ENCODE measurements at places on chromosomes 5 and 9.

DNA sequence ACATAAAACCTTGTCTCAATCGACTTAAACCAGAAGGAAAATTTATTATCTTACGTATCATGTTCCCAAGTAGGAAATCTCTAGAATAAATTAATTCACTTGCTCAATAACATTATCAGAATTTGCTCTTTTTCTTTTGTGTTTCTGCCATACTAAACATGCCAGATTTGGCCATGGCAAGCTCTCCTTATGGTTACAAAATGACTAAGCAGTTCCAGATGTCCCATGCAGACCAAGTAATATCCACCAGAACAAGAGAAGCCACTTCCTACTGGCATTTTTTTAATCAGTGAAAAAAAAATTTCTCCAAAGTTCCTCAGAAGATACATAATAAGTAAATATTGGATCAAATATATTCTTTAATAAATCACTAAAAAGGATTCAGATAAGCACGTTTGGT is 25.2 kb upstream of the ADAMTS6 start:
- ATAC-seq, result peak; percentile 79

DNA sequence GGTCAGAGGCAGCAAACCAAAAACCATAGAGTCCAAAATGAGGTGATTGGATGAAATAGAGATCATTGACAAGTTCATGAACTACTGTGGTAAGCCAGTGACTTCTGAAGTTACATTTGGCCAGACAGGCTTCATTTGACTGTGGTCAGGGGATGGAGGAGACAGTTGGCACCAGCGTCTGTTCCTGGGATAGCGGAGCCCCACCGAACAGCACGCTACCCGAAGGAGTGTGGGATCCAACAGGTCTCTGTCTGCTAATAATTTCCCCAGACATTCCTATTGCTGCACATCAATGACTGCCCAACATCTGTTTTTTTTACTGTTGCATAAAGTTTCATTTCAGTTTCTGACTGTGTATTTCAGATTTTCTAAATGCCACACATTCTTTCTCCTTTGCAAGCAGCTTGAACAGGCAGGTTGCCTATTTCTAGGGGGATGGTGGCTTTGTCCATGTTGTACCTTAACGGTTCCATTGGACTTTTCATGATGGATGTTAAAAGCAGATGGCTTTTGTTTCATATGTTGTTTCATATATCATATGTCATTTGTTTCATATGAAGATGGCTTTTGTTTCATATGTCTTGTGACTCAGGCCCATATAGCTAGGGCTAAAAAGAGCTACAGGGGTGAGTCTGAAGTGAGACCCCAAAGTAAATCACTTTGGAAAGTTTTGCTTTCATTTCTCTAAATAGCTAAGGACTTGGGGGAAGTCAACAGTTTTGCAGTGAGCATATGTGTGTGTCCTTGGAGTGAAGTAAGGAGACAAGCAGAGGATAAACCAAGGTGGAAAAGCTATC is 180.8 kb downstream of the GOLPH3 start:
- no peak for ATAC-seq

DNA sequence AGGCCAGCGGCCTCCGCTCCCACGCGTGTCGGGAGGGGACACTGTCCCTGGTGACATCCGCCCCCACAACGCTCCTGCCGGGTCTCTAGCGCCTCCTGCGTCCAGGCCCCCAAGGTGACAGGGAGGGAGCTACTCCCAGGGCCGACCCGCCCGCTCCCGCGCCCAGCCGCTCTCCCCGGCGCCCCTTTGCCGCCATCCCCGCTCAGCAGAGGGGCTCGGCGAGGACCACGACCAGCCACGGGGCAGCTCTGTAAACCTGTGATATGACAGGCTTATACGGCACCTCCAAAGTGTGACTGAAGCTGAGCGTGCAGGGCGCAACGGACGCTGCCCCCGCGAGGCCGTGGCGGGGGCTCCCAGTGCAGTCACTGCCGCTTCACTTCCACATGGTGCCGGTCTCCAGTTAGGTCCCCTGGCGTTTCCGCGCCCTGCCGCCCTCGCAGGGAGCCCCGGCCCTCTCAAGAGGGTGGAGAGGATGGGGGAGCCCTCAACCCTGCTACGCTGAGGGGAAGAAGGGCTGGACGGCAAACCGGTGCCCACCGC is 978 bp upstream of the ADCY2 start:
- ATAC-seq, result no peak

- ATAC-seq, result no peak
These were observed 14.4 kb upstream of the CDC20B start for GRCh38 chr5:55187370-55187769.

DNA sequence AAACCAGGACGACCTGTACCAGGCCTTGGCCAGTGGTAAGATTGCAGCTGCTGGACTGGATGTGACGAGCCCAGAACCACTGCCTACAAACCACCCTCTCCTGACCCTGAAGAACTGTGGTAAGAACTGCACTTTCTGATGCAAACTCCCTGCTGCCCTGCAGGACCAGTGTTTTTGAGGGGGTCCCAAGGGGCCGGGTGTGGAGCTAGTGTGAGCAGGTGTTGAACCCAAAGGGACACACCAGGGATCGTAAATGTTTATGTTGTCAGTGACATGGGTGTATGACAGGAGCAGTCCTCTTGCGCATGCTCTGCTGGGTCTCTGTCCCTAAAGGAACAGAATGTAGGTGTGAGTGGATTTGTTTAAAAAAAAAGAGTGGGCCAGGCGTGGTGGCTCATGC is 9.5 kb downstream of the GRHPR start:
- no peak for ATAC-seq

DNA sequence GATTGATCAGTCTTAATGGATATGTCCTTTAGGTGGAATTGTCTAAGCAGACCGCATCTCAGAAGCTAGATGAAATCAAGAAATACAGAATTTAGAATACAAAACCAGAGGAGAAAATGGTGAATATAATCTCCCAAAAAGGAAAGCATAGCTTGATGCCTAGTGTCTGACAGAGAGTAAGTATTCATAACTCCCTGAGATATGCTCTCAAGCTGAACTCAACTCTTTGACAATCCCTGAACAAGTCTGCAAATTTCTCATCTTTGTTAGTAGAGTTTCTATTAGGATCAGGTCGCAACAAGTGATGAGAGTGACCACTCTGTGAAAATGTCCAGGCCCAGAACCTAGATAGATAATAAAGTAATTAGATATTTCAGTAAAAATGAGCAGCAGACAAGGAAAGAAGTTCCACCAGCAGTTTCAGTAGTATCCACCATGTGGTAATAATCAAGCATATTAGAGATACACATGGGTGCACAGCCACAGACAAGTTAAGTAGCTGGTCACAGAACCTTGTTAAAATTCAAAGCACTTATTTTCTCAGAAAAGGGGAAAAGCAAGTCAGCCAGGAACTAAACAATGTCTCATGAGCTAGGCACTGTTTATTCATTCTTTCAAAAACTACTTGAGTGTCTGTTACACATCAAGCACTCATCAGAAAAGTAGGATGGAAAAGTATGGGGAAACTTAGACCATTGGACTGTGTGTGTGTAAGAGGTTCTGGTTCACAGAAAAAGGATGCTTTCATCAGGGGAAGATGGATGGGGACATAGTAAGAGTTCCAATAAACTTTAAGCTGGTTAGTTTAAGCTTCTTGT is 481.5 kb upstream of the TUSC1 start:
- ATAC-seq, result no peak

DNA sequence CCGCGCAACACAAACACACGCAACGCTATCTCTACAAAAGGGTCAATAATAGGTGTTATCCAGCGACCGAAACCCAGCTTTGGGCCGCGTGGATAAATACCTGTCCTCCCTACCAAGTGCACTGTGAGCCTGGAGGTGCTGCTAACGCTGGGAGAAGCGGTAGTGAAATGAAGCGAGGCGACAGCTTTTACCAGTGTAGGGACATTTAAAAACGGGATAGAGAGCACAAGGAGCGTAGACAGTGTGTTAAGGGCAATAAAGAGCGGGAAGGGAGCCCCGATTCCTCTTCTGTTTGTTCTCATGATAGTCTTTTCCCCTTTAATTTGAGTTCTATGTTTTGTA is 421 bp upstream of the DEPDC1B start:
- ATAC-seq, result peak; percentile 13

DNA sequence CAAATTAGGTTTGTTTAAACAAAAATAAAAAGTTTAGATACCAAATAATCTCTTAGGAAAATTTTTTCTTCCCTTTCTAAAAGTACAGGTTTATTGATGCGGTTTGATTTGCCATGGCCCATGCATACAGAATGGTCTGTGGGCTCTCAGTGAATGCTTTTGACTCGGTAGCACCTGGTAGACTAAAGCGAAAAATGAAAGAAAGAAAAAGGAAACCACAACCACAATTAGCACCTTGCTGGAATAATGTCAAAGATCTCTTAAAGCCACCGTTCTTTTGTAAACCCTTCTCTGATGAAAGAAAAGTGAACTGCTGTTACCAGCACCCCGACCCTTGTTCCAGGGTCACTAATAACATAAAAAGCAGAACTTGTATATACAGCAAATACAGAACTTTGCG is 157.9 kb downstream of the NFIB start:
- no peak for ATAC-seq

- no peak for ATAC-seq
These were observed 29.3 kb upstream of the CRB2 start for GRCh38 chr9:123326662-123327093.

- ATAC-seq, result peak; percentile 4
These were observed 417 bp downstream of the GABBR2 start for GRCh38 chr9:98708103-98708932.

DNA sequence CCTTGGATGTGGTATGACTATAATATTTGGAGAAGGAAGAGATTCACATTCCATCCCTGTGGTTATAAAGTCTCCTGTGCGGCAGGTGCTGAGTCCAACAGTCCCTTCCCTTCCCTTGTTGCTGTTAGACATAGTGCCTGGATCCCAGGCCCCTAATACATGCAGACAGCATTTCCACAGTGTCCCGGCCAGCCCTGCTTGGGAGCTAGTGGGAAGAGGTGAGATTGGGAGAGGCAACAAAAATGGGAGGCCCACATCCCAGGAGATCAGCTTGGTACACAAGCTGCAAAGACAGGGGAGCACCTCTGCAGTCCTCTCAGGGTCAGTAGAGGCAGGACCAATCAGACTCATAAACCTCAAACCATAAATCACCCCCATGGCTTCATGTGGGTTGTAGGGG is 3.3 kb upstream of the NEURL1B start:
- no peak for ATAC-seq

- no peak for ATAC-seq
These were observed 51.1 kb downstream of the KLF4 start for GRCh38 chr9:107438211-107439031.

- ATAC-seq, result peak; percentile 45
These were observed 206.9 kb downstream of the MELK start for GRCh38 chr9:36779582-36779981.

- ATAC-seq, result peak; percentile 1
These were observed 1.4 kb downstream of the GNAQ start for GRCh38 chr9:78030296-78030552.

GRCh38 chr9:16730162-16730561 is 140.3 kb downstream of the BNC2 start:
- ATAC-seq, result no peak

DNA sequence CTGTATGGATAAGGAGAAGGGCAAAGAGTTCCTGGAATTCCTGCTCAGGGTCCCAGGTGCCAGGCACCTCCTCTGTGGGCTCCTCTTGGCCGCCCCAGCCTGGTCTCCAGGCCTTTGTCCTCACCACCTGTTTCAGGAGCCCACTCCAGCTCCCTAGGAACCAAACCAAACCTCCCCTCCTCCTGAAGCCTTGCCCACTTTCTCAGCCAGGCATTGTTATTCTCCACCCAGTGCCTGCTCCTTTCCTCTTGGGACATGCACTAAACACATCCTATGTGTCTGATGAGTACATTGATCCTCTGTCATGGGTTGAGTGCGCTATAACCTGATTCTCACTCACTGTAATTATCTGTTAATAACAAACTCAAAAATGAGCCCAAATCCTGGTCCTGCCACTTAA is 189.8 kb downstream of the SPOCK1 start:
- ATAC-seq, result no peak

DNA sequence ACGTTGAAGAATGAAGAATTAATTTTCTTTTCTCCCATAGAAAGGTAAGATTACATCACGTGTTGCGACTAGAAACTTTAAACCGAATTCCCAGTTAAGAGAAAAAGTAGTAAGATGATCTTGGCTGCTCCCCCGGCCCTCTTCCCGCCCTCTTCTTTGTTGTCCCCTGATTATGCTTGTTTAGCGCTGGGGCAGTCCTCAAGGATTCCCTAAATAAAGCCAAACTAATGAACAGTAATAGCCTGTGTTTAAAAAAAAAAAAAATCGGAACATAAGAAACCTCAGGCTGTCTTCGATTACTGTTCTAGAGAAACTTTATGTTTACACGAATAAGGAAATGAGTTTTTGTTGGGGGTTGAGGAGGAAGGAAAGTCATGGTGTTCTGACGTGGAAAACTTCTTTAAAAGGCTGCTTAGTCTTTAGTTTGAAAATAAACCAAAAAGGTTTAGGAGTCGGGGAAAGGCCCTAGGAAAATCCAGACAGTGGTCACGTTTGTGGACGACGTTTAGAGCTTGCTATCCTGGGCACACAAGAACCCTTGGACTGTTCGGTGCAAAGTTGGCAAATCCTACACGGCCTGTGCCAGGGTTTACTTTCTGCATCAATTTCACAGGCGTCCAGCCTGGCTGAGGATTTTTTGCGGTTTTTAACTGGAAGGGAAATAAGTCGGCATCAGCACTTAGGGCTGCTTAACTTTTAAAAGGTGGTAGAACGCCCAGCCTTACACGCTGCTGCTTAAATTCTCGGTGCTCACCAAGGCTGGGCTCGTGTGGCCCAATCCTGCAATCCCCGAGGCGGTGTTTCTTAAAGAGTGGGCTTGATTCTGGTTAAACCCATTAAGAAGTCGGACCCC is 1.1 kb upstream of the MAT2B start:
- ATAC-seq, result no peak

DNA sequence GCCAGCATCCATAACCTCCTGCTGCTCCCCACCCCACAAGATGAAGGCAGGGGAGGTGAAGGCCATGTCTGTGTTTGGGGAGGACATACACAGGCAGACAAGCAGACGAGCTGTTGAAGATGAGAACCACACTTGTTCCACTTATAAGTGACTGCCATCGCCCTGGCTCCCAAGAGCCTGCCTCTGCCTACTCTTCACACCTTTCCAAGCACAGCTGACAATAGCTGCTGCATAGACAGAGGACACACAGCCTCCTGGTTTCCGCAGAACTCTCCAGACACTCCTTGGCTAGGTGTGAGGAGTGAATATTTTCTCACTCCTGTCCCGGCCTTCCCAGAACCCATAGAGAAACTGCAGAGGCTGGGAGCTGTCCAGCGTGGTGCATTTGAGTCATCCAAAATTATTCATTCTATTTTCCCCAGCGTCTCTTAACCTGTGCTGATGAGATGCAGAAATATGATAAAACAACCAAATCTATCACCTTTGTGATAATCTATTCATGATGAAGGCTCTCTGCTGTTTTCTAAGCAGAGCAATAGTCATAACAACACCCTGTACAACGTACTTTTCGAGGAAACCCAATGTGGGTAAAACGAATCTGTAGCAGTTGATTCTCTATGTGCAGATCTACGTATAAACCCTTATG is 24.7 kb downstream of the KLF9 start:
- ATAC-seq, result no peak

GRCh38 chr9:88173378-88173999 is 35.2 kb upstream of the SPATA31C2 start:
- ATAC-seq, result no peak

GRCh38 chr5:76451031-76451701 is 48.1 kb downstream of the IQGAP2 start:
- ATAC-seq, result no peak

GRCh38 chr9:6902423-6902822 is 144.7 kb downstream of the KDM4C start:
- no peak for ATAC-seq

Measured in motor neuron (in vitro differentiated cells).